NCI-H774 (cell line): ENCODE measurements at places on chromosomes 3 and 15.
A peak's percentile ranks its signal among the peaks of the same experiment; 100 is the strongest.

DNA sequence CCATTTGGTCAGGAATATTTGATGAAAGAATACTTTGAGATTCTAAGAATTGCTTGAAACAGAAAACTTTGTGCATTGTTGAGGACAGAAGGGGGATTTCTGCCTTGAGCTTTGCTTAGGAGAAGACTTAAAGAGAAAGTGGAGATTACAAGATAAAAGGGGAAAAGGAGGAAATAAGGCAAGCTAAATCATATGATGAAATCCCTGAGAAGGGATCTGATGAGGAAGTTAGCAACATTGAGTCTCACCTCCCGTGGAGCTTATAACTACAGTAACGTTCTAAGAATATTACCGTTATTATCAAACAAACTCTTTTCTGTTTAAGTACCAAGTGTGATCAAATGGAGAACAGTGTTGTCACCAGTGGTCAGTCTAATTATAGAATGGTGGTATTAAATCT lies 414.7 kb upstream of the NAALADL2 start:
- DNase-seq = no peak

DNA sequence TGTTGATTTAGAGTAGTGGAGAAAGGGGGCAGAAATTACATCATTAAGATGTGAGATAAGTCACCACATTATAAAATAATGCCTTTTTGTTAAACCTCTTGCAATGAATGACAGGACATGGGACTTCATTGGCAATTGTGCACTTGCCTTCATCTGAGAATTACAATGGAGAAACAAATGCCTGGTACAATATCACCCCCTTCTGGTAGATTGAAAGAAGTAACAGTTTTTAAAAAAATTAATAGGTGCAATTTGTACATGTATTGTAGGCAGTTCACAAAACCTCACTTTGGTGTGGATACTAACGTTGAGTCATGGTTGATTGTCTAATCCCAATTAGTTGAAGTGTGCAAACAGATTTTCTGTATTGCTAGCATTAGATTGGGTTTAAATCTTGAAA lies 4.6 kb upstream of the P2RY14 start:
- DNase-seq = peak; percentile 43

DNA sequence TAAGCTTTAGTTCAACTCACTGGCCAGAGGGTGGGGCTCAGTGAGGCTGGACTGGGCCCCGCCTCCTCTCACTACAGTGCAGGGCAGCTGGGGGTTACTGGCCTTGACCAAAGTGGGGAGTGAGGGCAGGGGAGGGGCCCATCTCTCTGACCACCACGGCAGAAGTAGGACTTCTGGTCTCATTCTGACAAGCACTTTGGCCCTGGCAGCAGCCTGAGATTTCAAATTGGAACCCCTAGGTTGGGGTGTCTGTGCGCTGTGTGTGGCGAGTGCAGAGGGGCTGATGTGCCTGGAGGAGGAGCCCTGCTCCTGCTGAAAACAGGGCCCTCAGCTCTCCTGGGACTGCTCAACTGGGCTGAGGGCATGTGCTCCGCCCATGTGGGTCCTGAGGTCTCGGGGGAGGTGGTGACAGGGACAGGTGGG lies 60.3 kb upstream of the RPL32 start:
- no peak for DNase-seq

DNA sequence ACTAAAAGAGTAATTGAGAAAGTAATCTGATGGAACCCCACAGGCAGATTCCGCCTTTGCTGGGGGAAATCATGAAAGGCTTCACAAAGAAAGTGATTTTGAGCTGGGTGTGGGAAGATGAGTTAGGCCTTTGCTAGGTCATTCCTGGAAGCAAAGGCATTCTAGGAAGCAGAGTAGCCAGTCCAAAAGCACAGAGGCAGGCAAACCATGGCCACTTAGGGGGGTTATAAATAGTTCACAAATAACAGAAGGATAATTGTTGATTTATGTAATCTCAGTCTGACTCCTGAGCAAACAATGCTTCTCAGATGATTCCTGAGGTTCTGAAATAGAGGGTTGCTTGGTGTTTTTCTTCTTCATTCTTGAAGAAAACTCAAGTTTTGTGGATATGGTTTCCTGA lies 576.3 kb downstream of the NTRK3 start:
- no peak for DNase-seq

DNA sequence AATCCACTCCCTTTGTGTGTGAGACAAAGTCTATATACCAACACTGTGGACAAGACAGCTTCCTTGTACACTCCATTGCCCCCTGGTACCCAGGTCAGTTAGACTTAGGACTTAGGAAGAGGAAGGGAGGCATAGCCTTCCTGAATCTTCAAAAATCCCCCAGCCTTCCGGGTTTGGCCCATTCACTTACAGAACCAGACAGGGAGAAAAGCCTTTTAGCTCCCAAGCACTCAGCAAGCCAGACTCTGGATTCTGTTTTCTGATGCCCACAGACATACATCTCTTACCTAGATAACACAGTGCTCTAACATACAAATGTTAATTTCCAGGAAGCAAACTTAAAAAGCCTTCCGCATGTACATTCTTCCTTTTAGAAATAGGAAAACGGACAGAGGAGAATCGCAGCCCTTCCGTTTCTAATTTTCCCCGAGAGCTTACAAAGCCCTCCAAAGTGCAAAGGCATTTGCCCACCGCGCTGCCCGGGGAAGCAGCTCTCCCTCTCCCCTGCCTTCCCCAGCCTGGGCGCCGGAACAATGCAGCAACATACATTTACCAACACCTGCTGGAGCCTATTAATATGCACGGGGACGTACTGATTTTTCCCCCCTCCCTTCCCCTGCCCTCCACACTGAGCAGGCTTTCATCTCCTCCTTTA lies 442.0 kb downstream of the MAGI1 start:
- DNase-seq = no peak

- DNase-seq = no peak
Measured at GRCh38 chr15:74226761-74227540, 9.2 kb upstream of the CCDC33 start.

DNA sequence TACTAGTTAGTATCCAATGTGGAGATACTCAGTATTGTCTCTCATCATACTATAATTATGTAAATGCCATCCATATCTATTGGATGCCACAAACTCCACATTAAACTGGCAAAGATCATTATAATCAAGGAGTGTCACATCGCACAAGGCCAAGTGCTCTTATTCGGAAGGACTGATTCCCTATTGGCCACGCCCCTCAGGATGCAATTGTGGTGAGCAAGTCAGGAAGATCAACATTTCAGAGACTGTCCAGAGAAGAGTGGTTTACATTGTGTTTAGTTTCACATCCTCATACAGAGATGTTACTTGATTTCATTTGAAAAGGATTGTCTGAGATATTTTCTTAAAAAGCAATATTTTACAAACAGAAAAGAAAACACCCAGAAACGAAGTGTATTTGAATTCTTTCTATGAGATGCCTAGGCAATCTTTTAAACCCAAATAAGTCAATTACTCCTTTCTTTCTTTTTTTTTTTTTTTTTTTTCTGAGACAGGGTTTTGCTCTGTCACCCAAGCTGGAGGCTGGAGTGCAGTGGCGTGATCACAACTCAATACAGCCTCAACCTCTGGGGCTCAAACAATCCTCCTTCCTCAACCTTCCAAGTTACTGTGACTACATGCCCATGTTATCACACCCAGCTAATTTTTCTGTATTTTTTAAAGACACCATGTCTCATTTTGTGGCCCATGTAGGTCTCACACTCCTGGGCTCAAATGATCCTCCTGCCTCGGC lies 369.1 kb downstream of the RBMS3 start:
- DNase-seq = no peak

DNA sequence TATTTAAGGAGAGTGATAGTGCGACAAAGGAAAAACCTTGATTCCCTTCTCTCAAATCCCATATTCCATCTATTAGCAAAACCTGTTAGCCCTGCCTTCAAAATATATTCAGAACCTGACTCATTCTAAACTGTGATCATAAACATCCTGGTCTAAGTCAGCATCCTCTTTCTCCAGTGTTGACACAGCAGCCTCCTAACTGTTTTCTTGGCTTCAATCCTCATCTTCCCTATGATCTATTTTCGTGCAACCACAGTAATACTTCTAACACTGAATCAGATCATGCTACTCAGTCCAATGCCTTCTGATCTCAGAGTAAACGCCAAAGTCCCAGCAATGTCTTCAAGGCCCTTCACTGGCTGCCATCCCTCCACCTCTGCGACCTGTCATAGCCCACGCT lies 785.1 kb downstream of the EDEM1 start:
- DNase-seq = no peak

GRCh38 chr3:141405591-141405990 lies 37.3 kb downstream of the ZBTB38 start:
- DNase-seq = no peak

DNA sequence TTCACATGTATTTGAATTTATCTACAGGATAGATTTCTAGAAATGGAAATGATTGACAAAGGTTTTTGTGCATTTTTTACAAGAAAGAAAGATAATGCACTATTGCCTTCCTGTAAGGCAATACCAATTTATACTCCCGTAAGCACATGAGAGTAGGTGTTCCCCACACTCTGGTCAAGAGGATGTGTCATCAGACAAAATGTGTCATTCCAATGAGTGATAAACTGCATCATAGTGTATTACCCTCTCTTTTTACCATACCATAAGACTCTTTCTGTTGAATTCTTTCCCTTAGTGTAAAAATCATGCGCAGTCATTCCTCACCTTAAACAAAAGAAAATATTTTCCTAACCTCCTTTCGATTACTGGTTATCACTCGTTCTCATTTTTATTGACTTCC lies 251.0 kb downstream of the ROBO1 start:
- DNase-seq = no peak
